Omental fat pad (tissue), 4 donors: ENCODE measurements at places on chromosomes 2 and 18. TPM values are rescaled to one million over a fixed set of nuclear protein-coding genes. Genes with fewer than 3 reads are reported as not detected.

Gene LONRF2
- 7.0 TPM for total RNA-seq

Gene PARD3B
- 27.8 TPM for total RNA-seq

GRCh38 chr18:32624182-32624723 is 148.6 kb downstream of the KLHL14 start:
- DNase-seq: no peak

GRCh38 chr2:128108166-128108565 is 17.2 kb downstream of the UGGT1 start:
- DNase-seq: no peak

DNA sequence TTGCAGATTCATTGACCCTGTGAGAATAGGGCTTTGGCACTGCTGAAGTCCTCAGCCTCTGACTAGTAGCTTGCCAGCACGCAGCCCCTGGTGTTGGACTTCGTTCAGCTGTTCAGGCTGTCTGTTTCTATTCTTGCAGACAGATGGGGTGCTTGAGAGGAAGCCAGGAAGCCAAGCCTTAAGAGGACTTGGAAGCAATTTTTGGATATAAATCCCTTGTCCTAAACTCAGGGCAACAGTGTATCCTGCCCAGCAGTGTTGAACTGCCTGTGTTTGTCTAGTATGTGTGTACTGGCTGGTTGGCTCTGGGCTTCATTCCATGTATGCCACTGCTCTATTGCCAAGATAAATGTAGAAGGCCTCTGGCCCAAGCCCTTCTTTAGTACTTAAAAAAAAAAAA is 108.6 kb downstream of the COMMD1 start:
- no peak for DNase-seq

Gene TGOLN2
- total RNA-seq: 112 TPM

Gene OSBPL1A
- 111 TPM for total RNA-seq

Gene CEP76
- total RNA-seq: 8.2 TPM

- no peak for DNase-seq
These were observed 72.5 kb downstream of the RIF1 start for GRCh38 chr2:151482171-151482725.

Gene MPP4
- total RNA-seq: 1.0 TPM

GRCh38 chr2:13009027-13009642 is 292.4 kb downstream of the TRIB2 start:
- DNase-seq: no peak

- no peak for DNase-seq
These were observed 159.2 kb downstream of the BCL2 start for GRCh38 chr18:63160172-63160995.

- DNase-seq: no peak
These were observed 24.9 kb downstream of the GLI2 start for GRCh38 chr2:120760446-120761135.

DNA sequence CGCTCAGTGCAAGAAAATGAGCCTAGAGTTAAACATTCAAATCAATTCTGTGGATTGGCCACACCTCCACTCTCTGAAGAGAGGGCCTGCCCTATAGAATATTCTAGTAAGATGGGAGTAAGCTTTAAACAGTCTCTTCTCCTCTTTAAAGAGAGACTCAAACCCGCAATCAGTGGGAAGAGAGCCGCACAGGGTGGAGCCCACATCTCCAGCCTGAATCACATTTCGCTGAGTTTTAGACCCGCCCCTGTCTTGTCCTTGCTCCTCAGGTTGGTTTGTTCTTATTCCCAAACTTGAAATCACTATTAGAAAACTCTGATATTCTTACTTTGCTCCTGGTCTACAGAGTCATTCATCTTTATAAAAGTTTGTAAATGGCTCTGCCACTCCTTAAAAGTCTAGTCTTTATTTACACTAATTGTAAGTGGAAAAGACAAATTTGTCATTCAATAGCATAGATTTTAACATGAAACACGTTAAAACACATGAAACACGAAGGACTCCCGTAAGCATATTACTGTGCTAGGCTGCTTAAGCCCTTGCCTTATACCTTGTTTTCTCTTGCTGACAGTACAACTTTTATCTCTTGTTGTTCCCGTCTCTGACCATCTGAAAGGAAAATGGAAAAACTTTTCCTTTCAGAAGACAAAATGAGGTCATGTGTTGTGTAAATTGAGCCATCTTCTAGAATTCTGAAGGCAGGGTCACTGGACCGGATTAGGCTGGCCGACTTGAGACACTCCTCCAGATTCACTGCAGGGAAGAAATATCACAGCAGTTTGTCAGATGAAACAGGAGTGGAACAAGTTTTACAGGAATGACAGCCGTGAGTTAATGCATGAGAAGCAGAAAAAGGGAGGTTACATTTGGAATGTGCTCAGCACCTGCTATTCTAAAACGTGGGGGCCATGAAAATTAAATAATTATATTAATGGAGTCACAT is 5.6 kb downstream of the DSC1 start:
- no peak for DNase-seq

Gene AOX1
- total RNA-seq: 629 TPM

DNA sequence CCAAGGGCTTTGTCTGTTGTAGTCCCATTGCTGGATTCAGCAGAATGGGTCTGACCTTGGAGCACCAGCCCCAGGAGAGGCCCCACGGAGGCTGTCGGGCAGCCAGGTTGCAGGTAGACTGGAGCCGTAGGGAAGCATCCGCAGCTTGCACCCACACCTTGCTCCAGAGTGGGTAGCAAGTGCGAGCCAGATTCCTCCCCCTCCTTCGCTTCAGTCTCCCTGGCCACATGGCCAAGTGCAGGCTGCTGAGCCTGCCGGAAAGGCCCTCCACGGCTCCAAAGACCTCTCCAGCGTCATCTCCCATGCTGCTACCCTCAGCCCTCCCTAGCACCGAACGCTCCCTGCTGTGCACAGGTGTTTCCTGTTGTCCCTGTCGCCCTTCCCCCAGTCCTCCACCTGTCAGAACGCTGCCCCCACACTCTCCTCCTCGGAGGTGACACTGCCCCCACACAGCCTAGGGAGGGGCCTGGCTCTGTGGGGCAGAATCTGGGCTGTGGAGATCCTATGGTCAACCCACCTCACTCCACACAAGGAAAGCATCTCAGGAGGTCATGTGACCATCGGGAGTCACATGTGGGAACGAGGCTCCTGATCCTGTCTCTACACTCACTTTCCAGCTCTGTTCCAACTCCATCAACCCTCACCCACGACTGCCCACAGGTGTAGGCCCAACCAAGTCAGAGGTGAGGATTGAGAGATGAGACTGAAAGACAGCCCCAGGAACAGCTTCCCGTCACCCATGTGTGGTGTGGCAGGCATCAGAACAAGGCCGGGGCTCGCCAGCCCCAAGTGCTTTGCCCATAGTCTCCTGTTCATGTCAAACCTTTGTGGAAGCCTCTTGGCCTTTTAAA is 8.3 kb downstream of the KCNF1 start:
- DNase-seq: no peak

DNA sequence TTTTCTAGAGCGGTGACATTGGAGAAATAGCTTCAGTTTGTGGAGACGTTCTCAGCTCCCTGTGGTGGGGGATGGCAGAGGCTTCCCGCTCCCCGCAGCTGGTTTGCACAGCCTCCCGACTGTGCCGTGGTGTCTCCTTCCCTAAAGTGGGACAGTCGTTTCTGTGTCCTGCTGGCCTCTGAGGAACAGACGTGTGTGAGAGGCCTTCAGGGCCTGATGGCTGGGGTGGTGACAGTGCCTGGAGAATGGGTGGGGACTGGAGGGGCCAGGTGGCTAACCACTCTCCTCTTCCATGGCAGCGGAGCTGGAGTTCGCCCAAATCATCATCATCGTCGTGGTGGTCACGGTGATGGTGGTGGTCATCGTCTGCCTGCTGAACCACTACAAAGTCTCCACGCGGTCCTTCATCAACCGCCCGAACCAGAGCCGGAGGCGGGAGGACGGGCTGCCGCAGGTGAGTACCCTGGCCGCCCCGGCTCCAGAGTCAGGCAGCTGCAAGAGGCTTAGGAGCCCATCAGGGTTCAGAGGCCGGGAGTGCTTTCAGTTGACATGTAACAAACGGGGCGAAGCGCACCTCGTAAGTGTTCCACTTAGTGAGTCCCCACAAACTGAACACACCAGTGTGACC is 105.4 kb downstream of the FAM210A start:
- no peak for DNase-seq

Gene CLIP4
- total RNA-seq: 84.0 TPM

Gene MALL
- 17.1 TPM for total RNA-seq

- DNase-seq: no peak
These were observed 129.9 kb upstream of the TFPI start for GRCh38 chr2:187684174-187684573.

Gene HMSD
- total RNA-seq: 1.6 TPM

DNA sequence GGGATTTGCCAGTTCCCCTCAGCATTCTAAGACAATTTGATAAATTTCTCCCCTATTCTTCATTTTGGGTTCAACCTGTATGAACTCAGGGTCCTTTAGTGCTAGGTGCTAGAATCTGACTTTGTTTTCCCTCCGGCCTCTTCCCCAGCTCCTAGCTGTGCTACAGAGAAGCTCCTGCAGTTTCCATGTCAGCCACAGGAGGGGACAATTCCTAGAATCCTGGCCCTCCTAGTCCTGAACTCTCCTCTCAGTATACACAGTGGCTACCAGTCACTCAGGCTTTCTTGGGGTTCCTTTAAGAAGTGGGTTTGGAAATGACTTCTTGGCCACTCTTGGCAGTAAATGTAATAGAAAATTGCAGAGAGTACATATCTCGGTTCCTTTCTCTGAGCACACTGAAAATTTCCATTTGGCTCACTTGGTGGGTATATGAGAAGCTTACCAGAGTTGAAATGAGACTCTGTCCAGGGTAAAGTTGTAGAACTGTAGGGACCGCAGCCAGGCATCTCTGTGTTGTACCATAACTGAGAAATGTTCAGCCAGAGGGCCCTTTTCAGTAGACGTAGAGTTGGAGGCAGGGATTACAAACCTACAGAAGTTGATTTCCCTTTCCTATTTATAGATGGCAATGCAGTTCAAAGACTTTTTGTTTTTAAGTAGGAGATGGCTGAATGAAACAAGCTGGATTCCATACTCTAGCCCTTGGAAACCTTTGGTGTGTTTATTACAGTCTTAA is 5.0 kb upstream of the CHST10 start:
- no peak for DNase-seq

- DNase-seq: no peak
These were observed 24.2 kb downstream of the CCT7 start for GRCh38 chr2:73258186-73258912.

GRCh38 chr2:70696142-70696541 is 71.9 kb downstream of the ADD2 start:
- no peak for DNase-seq

GRCh38 chr18:70190529-70190928 is 15.0 kb downstream of the RTTN start:
- DNase-seq: no peak

Gene APLF
- 8.3 TPM for total RNA-seq
